Activated CD8-positive, alpha-beta memory T cell treated with anti-CD3 and anti-CD28 coated beads, Interleukin-2, amount 50 U/mL, for 48 hours (primary cell): ENCODE measurements at places on chromosomes 11 and 22.

GRCh38 chr11:27497284-27497866, 9.2 kb downstream of the LIN7C start:
- no peak for DNase-seq

DNA sequence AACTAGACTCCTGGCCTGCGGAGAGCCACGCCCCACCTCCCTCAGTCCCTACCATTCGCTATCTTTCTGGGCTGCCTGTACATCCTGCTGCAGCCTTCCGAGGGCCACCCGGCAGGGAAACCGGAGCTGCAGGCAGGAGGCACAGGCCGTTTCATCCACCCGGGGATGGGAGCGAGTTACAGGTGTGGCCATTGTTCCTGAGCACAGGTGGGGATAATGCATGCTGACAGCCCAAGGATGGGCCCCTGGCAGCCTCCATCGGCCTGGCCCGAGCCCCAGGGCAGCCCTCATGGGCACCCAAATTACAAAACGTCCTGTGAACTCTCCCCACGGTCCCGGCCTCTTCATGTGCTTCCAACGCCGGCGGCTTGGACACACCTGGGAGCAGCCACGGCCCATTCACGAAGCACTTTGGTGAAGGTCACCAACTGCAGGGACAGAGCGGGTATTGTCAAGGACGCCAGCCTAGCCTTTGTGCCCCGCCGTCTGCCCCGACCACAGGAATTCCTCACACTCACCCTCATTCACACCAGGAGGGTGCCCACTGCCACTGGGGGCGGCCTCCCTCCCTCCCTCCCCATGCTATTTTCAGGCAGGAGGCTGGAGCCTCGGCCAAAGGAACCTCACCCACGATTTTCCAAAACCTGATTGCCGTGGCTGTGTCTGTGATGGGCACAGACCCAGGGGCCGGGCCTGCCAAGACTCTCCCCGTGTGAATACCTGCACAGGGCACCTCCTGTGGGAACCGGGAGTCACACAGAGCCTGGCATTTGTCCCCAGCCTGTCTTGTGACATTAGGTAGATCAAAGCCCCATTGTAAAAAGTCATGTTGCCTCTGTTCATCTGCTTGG, 42.1 kb upstream of the MYEOV start:
- DNase-seq: no peak

- DNase-seq: peak; percentile 68
These were observed 63.4 kb downstream of the FLI1 start for GRCh38 chr11:128757235-128757711.

GRCh38 chr11:28674433-28675103, 566.4 kb downstream of the METTL15 start:
- no peak for DNase-seq

DNA sequence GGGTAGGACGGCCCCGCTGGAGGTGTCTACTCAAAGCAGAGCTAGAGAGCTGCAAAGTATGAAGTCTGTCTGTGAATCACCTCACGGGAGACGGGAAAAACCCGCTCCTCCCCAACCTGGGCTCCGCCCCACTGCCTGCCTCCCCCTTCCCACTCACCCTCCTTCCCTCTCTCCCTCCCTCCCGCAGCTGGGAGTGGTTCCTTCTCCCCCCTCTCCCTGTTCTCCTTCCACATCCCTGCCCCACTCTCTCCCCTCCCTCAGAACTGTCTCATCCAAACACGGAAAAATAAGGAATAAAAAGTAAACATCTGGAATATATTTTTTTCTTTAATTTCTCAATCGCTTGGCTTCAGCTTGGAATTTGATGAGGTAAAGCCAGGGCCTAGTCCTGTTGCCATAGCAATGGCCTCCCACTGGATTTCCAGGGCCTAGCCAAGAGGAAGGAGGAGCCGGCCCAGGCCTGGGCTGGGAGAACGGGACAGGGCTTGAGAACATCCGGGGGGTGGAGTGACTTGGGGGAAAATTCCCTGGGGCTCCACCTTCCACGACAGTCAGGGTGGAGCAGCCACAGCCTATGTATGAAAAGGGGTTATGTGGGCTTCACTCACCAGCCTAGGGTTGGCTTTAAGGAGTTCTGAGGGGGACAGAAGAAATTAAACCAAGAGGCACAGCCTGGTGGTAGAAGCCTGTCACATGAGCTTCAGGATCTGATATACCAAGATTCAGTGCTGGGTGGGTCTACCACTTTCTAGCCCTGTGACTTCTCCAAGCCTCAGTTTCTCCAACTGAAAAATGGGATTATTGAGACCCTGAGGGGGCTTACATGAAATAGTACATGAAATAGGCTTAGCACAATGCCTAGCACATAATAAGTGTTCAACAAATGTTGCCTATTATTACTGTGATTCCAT, 2.2 kb downstream of the TNKS1BP1 start:
- no peak for DNase-seq

- DNase-seq: no peak
These were observed 563.1 kb upstream of the ISX start for GRCh38 chr22:34502821-34503220.

GRCh38 chr11:109425554-109425953, 3.6 kb downstream of the C11orf87 start:
- no peak for DNase-seq

DNA sequence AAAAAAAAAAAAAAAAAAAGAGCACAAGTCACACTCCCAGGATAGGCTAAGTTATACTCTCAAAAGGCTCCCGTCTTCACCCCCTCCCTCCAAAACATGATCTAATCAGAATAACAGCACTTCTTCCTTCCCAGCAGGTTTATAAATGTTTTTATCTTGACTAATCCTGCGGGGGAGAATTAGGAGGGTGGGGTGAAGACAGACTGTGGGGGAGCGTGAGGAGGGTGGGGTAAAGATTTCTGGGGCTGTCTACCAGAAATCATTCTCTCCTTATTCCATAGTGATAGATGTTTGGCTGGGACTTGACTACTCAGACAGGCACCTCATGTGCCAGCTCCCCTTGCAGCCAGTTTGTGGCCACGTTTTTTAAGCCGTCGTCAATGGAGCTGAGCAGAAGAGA, 17.0 kb downstream of the KCNE3 start:
- DNase-seq: no peak

DNA sequence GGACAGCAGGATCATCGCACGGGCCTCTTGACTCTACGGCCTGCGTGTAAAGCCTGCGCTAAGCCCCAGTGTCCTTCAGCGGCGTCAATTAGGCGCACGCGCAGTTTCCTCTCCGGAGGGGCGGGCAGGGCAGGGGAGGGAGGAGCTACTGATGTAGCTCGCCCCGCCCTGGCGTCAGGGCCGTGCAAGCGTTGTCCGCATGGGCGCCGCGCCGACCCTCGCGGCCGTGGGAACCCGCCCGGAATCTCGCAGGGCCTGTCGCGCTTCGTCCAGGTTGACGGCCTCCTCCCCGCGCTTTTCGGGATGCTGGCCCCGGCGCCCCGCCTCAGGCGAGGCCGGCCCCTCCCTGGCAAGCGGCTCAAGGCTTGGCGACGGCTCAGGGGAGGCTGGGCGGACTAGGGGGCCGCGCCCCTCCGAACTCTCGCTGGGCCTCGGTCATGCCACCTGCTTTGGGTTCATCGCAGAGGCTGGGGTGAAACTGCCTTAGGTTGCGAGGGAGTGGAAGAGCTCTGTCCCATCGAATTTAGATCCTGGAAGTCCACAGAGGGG, 61.1 kb downstream of the ST3GAL4 start:
- DNase-seq: peak; percentile 84

GRCh38 chr11:48031602-48032001, 51.2 kb downstream of the PTPRJ start:
- DNase-seq: no peak

GRCh38 chr11:96215110-96215782, 127.7 kb downstream of the MAML2 start:
- DNase-seq: no peak

DNA sequence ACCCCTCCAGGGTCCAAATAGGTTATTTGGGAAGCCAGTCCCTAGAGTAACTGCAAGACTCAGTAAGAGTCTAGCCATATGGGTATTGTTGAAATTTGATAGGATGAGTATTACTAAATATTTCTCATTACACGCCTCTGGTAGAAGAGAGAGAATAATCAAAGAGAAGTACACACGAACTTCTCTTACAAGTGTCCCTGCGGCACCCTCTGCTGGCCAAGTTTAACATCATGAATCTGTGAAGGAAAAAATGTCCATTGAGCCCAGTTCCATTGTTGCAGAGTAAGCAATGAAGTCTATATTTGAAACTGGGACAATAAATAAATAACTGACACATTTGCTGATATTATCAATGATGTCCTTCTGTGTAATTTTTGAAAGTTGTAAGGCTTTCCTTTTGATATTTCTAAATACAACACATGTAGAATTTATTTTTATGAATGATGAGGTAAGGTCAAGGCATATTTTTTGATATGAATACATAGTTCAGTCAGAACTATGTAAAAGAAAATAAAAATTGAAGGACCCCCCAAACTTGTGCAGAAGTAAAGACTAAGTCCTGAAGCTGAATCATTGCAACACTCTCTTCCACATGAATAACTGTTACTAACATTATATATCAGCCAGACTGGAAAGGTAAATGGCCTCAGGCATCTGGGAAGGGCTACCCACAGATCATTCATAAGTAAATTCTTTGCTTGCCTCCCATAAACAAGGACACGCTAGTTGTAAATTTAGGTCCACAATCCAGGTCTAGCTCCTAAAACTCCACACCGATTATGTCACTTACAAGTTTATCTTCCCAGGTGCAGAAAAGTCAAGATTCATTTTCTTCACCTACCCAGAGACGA, 10.0 kb downstream of the OR51L1 start:
- no peak for DNase-seq

GRCh38 chr22:35475545-35475944, 65.1 kb upstream of the RASD2 start:
- DNase-seq: no peak

- no peak for DNase-seq
These were observed 139.9 kb upstream of the PLET1 start for GRCh38 chr11:112400476-112401014.

GRCh38 chr11:57228600-57228999, 8.4 kb downstream of the APLNR start:
- no peak for DNase-seq

DNA sequence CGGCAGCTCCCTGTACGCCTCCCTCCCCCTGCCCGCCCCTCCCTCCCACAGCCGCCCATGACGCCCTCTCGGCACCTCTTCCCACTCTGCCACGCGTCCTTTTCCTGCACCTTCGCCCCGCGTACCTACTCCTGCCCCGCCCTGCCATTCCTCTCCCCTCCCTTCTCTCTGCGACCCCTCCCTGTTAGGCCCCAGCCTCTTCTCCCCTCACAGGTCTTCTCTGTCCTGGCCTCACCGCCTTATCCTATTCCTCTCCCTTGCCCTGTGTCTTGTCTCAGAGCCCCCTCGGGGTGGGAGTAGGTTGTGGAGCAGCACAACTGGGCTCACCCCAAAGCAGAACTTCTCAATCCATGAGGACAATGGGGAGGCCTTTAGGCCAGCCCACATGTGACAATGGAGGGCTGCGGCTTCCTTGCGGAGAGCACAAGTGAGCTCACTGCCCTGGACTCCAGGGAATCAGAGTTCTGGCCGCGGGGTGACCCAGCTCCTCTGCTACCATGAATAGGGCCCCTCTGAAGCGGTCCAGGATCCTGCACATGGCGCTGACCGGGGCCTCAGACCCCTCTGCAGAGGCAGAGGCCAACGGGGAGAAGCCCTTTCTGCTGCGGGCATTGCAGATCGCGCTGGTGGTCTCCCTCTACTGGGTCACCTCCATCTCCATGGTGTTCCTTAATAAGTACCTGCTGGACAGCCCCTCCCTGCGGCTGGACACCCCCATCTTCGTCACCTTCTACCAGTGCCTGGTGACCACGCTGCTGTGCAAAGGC, 539 bp downstream of the SLC35C1 start:
- peak; percentile 62 for DNase-seq

DNA sequence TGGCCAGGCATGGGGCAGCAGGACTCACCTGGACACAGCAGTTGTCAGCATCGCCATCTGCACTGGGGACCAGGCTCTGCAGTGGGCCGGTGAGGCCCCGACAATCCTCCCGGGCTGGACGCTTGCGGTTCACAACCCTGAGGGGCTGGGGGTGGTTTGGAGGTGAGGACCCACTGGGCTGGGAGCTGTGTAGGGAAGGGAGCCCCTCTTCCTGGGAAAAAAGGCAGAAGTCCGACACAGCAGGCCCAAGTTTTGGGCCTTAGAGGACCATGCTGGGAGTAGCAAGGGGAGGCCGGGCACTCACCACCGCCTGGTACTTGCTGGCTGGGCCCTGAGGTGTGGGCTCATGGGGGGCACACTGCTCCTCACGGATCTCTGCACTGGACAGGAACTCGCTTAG, 39.8 kb upstream of the KCNJ11 start:
- no peak for DNase-seq

DNA sequence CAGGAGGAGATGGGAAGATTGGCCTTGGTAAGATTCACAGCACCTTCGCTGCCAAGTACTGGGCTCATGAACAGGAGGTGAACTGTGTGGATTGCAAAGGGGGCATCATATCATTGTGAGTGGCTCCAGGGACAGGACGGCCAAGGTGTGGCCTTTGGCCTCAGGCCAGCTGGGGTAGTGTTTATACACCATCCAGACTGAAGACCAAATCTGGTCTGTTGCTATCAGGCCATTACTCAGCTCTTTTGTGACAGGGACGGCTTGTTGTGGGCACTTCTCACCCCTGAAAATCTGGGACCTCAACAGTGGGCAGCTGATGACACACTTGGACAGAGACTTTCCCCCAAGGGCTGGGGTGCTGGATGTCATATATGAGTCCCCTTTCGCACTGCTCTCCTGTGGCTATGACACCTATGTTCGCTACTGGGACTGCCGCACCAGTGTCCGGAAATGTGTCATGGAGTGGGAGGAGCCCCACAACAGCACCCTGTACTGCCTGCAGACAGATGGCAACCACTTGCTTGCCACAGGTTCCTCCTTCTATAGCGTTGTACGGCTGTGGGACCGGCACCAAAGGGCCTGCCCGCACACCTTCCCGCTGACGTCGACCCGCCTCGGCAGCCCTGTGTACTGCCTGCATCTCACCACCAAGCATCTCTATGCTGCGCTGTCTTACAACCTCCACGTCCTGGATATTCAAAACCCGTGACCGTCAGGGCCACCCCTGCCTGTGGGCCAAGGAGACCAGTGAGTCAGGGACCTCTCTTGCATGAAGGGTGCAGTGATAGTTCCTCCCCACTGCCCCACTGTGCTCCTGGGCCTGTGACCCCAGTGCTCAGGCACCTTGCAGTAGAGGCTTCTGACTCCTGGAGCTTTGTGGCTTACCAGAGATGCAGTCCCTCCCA, 83.6 kb downstream of the BCR start:
- DNase-seq: no peak

GRCh38 chr11:134556186-134556585, 144.1 kb upstream of the B3GAT1 start:
- DNase-seq: peak; percentile 29

GRCh38 chr22:49585461-49586243, 242.0 kb downstream of the BRD1 start:
- DNase-seq: no peak

- DNase-seq: no peak
These were observed 29.3 kb downstream of the OSBPL5 start for GRCh38 chr11:3135481-3136440.

DNA sequence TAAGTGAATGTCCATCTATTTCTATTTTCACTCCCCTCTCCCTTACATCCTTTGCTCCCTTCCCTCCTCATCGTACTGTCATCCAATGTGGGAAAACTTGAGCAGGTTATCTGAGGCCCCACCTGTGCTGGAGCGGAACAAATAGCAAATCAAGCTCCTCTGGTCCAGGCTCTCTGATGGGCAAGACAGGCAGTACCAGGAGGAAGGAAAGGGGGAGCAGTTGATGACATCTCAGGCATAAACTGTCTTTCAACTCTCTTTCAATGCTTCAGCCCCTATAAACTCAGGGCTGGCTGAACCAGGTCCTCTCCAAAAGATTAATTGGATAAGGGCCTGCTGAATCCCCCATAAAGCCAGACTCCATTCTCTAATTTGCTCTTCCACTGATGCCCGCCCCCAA, 1.5 kb upstream of the CCKBR start:
- DNase-seq: no peak

GRCh38 chr22:17257121-17258001, 38.1 kb upstream of the ADA2 start:
- DNase-seq: no peak
